ENCODE measurements at places on chromosomes 5 and 9.

DNA sequence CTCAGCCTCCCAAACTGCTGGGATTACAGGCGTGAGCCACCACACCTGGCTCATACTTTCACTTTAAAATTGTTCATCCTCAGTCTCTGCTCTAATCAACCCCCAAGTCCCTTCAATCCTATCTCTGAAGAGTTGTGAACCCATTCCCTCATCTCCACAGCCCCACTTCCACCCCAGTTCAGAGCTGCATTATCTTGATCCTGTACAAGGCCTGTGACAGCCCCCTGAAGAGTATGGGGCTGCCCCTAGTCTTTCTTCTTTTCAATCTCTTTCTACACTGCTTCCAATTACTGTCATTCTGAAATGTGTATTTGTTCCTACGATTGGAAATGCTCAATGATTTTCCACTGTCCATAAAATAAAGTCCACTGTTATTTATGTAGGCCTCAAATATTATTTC is 588.3 kb downstream of the RAB3C start:
- DNase-seq, result no peak

GRCh38 chr5:164650427-164650826 is 1145.0 kb downstream of the MAT2B start:
- no peak for DNase-seq

DNA sequence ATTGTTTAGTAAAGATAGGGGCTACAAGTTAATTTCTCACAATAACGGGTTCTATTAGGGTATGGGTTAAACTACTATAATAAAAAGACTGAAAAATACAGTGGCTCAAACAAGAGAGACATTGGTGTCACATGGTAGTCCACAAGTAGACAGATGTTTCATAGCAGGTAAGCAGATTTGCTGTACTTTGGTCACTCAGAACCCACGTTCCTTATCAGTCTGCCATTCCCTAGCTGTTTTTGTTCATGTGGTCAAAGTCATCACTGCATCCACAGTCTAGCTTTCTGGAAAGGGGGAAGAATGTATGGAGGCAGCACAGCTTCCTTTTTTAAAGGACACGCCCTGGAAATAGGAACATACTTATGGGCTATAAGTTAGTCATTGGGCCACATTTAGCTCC is 73.0 kb downstream of the SLC12A2 start:
- DNase-seq, result no peak

GRCh38 chr5:114473541-114473940 is 111.7 kb downstream of the KCNN2 start:
- DNase-seq, result no peak

DNA sequence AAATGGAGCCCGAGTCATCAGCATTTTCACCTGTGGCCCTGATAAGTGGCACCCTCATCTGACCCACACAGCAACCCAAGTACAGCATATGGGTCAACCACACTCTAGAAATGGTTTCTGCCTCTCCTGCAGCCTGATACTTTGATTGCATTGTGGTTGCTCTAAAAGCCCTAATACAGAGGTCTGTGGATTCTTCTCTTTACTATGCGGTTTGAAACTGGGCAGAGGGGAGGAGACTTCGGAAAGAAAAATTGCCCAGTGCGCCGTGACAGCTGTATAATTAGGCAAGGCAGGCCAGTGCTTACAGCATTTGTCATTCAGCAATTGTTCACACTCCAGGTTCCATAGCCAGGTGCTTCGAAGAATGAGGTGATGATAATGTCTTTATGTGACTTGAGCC is 361.0 kb downstream of the NFIB start:
- DNase-seq, result no peak

DNA sequence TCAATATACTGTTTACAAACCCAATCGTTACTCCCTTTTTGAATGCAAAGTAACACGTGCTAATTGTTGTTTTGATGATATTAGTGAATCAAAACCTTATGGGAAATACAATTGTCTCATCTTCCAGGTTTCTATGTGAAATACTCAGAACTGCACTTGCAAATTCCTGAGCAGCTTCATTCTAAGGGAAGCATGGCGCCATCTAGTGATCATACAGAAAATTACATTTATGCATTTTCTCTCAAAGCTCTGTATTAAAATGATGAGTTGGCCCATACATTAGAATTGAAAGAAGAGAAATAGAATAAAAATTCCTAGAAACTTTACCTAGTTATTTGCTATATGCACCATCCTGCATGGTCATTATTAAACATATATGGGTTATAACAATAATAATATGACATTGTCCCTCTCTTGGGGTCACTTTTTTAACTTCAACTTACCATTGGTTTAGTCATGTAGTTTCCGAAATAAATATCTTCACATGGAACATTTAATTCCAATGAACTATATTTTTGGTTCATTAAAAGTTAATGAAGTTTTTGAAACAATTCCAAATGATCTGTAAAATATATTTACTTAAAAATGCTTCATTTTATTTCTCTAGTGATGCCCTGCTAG is 220.0 kb downstream of the PDE4D start:
- DNase-seq, result peak; percentile 22

DNA sequence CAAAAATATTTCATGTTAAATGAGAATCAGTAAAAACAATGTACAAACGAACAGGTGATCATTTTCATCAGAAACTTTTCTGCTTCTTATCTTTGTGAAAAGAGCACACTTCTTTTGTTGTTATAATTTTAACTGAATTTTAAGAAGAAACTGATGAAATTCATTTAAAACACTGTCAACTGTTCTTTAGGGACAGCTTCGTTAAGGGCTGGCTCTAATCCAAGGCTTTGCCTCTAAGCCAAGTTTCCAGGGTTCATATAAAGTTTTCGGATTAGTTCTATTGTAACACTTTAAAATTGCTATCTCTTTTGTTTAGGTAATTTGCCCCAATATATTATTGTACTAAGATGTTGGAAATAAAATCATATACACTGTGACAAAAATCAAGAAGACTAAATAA is 559.2 kb downstream of the TUSC1 start:
- DNase-seq, result no peak

GRCh38 chr5:32595118-32595517 is 9.8 kb downstream of the SUB1 start:
- no peak for DNase-seq

GRCh38 chr5:90119531-90119971 is 290.0 kb downstream of the CETN3 start:
- DNase-seq, result no peak

- no peak for DNase-seq
These were observed 567.1 kb downstream of the TLR4 start for GRCh38 chr9:118271331-118271730.

DNA sequence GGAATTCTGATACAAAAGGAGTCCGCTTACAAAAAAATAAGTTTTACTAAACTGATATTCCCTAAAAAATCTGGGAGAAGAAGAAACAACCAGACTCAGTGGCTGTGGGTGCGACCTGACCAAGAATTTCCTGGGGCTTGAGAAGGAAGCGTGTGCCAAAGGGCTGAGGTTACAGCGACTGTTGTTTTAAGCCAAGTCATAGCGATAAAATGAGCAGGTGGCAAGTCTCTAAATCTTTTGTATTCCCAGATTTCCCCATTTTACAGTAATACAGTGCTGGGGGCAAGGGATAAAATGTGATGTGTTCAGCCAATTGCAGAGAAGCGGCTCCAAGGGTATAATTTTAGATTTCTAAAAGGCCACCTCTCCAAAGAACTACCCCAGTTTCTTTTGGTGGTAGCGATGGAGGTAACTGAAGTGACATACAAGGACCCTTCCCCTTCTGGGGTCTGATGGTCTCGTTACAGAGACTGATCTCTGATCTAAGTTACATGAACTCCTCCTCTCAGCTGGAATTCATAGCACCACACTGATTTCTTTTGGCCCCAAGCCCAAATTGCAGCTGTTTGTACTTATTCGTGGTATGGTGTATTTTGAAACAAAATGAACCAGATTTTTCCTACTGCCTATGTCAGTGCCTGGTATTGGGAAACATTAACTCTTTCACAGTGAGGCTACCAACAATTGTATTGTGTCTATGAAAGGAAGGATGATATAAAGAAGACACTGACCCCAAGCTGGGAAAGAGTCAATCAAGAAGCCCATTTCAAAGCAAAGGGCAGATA is 41.6 kb downstream of the LPAR1 start:
- peak; percentile 16 for DNase-seq

GRCh38 chr5:116371431-116371830 is 203.2 kb downstream of the SEMA6A start:
- no peak for DNase-seq

- DNase-seq, result peak; percentile 27
These were observed 13.2 kb upstream of the AQP7 start for GRCh38 chr9:33415501-33416038.

GRCh38 chr5:1099926-1100663 is 11.8 kb downstream of the SLC12A7 start:
- no peak for DNase-seq

DNA sequence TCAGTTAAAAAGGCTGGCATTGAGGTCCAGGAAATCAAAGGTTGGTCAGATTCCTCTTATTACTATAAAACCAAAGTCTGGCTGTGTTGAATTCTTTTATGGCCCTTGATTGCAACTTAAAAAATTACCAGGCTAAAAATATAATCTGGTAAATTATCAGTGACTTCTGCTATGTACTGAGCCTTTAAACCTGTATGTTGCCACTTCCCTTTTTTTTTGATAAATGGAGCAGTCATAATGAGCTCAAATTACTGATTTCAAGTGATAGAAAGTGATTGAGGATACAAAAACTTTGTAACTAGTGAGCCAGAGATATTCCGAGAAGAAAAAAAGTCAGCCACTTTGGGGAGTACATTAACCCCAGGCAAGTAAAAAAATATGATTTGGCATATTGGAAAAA is 100.1 kb downstream of the GIN1 start:
- peak; percentile 55 for DNase-seq

DNA sequence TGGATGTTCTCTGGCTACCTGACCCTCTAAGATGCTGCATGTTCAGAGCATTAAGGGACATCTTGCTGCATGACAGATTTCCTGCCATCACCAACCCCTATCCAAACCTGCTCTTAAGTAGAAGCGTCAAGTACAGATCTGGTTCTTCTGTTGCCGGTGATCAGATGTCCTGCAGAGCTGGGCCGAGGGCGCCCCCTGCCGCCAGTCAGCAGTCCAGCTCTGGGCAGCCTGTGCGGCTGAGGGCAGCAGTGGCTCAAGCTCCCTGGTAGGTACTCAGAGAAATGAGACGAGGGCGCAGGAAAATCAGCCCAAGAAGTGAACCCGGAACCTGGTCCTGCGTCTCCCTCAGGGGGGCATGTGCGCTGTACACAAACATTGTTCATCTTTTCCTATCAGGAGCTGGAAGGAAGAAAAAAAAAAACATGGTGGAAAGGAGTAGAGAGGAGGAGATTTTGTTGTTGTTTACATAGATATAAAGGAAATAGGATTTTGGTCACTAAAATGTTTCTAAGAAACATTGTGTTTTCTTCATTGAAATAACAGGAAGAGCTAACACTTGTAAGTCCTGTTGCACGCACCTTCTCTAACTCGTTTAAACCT is 95.8 kb downstream of the CFAP90 start:
- DNase-seq, result peak; percentile 61

DNA sequence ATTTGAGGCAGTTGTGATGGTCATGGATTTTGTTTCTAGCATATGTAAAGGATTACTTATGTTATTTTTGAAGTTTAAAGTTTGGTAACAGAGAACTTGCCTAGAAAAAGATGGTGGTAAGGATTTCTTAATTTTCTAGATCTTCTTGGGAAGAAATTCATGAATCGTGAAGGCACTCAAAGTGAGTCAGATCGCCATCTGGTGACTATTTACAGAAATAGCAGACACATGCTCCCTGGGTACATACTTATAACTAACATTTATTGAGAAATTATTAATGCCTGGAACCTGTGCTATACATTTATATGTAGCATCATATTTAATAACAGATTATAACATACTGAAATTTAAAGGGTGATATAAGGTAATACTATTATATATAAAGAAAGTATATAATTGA is 299.7 kb downstream of the IZUMO3 start:
- no peak for DNase-seq

DNA sequence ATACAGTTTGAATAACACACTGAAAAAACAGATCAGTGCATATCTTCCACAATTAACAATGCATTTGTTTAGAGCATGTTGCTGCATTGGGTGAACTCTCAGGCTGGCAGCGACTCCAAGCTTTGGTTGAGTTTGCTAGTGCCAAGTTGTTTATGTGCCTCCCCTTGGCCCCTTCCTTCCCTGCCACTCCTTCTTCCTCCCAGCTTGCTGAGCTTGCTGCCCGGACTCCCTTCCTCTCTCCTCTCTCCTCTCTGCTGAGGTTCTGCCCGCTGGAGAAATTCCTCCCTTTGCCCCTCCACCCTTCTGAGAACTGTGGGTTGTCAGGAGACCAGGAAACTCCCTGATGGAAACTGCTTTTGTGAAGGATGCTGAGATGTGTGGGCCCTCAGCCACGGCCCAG is 247.3 kb downstream of the PDZD2 start:
- DNase-seq, result no peak

GRCh38 chr5:100777680-100778300 is 125.3 kb downstream of the ST8SIA4 start:
- DNase-seq, result peak; percentile 98

- DNase-seq, result peak; percentile 6
These were observed 283.8 kb downstream of the CD180 start for GRCh38 chr5:66912787-66913186.

- DNase-seq, result no peak
These were observed 4.9 kb downstream of the TUT7 start for GRCh38 chr9:86349271-86349670.

- DNase-seq, result no peak
These were observed 1.7 kb downstream of the RRAGA start for GRCh38 chr9:19050637-19051591.

- no peak for DNase-seq
These were observed 261.5 kb upstream of the CCNH start for GRCh38 chr5:87674235-87674634.

- peak; percentile 9 for DNase-seq
These were observed 13.1 kb downstream of the LRRC26 start for GRCh38 chr9:137156567-137157375.

- DNase-seq, result no peak
These were observed 1766.1 kb upstream of the C9orf72 start for GRCh38 chr9:29339387-29339786.

GRCh38 chr9:94199776-94200175 is 59.3 kb upstream of the ZNF169 start:
- DNase-seq, result no peak

DNA sequence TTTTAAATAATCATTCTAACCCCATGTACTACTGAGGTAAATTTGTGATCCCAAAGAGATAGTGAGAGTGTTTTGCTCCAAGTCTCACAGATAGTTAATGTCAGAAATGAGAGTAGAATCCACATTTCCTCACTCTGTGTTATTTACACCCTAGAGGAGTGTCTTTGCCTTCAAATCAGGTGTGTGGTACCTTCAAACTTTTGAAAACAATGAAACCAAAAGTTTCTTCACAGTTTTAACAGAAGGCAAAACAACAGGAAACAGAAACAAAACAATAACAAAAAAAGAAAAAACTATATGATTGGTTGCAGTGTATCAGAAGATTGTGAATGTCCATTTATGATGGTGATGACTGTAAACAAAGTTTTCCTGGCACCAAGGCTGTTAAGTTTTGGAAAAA is 85.9 kb downstream of the ERBIN start:
- DNase-seq, result no peak

GRCh38 chr5:95739857-95740256 is 8.7 kb downstream of the RHOBTB3 start:
- no peak for DNase-seq
